ENCODE measurements at places on chromosomes 6 and 20. TPM values are rescaled to one million over a fixed set of nuclear protein-coding genes. Genes with fewer than 3 reads are reported as not detected.

- H3K27ac ChIP-seq, result no peak overlapping the region
- no peaks in the 10 kb centered on the region for H3K36me3 ChIP-seq
- peak; percentile 71 for DNase-seq
- H3K27me3 ChIP-seq, result no peaks in the 10 kb centered on the region
- H3K4me3 ChIP-seq, result no peak overlapping the region
- H3K4me1 ChIP-seq, result no peaks in the 10 kb centered on the region
These were observed 92.6 kb downstream of the RNGTT start for GRCh38 chr6:88870717-88871330.

DNA sequence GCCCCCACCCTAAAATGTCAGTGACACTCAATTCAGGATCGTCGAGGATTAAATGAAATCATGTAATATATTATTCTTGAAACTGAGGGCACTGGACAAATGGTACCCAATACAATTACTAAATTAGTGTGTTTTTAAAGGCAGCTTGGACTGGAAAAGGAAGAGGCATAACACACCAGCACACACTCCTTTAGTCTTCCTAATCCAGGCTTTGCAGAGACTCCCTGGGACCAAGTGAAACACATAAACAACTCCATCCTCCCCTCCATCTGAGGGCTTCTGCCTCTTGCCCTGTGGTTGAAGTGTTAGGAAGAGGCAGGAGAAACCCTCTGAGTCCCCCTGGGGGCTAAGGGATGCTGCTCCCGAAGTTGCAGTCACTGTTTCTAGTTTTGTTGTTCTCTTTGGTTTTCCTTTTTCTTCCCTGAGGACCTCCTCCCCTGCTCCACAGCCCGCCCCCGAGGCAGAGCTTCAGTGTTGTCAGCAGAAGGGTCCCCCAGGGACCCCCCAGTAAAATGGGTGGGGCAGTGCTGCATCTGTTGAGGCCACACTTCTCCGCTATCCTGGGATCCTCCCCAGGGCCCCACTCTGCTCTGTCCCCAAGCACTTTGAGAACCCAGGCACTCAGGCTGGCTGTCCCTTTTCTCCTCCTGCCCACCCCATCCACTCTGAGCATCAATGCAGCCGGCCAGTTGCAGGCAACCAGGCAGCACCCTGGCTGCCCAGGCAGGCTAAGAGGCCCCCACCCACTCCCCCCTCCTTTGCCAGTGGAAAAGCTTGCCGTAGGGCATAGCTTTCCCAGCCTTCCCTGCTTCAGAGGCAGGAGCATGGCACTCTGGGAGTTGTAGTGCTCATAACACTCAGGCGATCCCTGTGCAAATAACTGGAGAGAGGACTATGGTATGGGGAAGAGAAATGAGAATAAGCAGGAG is 5.9 kb downstream of the TMEM63B start:
- peaks cover 25% of the 10 kb centered on the region for H3K4me1 ChIP-seq
- peak; percentile 71 for DNase-seq
- peak overlapping the region; percentile 27 for H3K4me3 ChIP-seq
- H3K27ac ChIP-seq, result peak overlapping the region; percentile 65

HRH3 gene
- total RNA-seq, result 1.7 TPM

- H3K27ac ChIP-seq, result no peak overlapping the region
- peaks cover 36% of the 10 kb centered on the region for H3K36me3 ChIP-seq
- peaks cover 26% of the 10 kb centered on the region for H3K4me1 ChIP-seq
- H3K4me3 ChIP-seq, result peak overlapping the region; percentile 86
- DNase-seq, result no peak
These were observed 1.2 kb downstream of the SYNCRIP start for GRCh38 chr6:85641522-85641896.

DNA sequence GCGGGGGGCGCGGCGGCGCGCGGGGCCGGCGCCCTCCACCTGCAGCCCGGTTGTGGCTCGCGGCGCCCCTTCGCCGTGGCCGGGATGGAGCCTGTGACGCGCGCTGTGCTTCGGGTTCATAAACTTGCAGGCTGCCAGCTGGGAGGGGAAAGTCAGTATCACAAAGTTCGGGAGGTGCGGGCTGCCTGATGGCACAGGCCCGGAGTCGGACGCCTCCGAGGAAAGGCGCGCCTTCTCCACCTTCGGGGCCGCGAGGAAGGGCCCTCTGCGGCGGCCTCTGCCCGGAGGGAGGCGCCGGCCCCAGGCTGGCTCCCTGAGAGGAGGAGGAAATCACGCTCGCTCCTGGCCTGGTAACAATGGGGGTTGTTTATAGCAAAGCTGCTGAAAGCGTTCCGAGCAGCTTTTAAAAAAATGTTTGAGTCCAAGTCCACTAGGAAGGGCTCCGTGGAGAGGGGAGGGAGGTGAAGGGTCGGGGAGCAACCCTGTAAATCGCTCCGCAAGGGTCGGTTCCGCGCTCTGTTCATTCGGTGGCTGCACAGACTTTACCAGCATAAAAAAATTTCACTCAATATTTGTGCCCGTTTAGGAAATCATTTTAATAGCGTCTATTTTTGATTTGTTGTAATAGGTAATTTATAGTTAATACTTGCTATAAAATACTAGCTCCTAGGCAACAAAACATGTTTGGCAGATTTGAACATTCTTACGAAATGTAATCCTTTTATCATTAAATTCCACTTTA is 1.0 kb downstream of the AFDN start:
- H3K4me3 ChIP-seq, result peak overlapping the region; percentile 81
- peak overlapping the region; percentile 33 for H3K27ac ChIP-seq
- H3K36me3 ChIP-seq, result peaks cover 3% of the 10 kb centered on the region

FOXF2 gene
- total RNA-seq, result not detected

DNA sequence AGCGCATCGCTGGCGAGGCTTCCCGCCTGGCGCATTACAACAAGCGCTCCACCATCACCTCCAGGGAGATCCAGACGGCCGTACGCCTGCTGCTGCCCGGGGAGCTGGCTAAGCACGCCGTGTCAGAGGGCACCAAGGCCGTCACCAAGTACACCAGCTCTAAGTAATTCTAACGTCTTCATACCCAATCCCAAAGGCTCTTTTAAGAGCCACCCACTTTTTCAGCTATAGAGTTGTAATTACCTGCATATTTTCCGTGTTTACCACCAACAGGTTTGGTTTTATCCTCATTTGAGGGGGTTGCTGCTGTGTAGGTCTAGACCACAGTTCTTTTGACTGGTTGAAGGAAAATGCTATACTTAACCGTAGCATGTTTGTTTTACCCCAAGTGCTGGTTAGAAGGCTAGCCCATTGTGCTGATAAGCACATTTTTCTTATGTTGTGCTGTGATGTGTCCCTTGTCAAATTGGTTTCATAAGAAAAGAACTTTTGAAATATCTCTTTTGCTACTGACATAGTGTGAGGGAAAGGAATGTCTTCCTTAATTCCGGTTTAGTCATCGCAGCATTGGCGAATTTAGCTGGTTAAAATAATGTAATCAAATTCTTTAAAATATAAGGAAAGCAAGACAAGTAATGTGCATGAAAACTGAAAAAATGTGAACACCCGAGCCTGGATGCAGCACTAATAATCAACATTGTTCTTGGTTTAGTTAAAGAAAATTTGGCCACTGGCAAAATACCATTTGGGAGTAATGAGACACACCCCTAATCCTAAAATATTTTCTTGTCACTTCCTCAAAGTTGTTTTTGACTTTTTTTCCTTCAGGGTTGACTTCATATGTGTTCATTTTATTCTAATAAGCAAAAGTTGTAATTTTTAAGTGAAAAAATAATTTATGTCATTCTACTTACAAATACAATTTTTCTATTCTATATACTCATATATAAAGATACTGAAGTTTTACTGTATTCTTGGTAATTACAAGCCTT is 112.8 kb downstream of the HFE start:
- peak overlapping the region; percentile 82 for H3K4me3 ChIP-seq
- H3K27me3 ChIP-seq, result no peaks in the 10 kb centered on the region
- H3K4me1 ChIP-seq, result peaks cover 33% of the 10 kb centered on the region
- peak overlapping the region; percentile 76 for H3K27ac ChIP-seq
- H3K36me3 ChIP-seq, result no peaks in the 10 kb centered on the region

DNA sequence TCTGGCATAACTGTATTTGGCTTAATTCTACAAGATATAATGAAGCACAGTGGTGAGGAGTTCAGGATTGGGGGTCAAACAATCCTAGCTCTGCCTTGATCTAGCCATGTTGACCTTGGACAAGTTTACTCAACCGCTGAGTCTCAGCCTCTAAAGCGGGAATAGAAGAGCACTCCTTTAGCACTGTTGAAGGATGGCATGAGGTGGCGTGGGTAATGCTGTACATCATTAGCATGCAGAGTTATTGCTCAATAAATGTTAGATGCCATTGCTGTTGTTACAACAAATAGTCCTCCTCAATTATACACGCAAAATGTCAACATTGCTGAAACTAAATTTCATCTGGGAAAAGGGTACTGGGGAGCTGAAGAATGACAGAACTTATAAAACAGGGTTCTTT is 78.6 kb downstream of the KIF13A start:
- no peak for DNase-seq
- H3K36me3 ChIP-seq, result no peaks in the 10 kb centered on the region
- no peaks in the 10 kb centered on the region for H3K27me3 ChIP-seq
- no peak overlapping the region for H3K4me3 ChIP-seq
- H3K4me1 ChIP-seq, result peaks cover 11% of the 10 kb centered on the region
- H3K27ac ChIP-seq, result no peak overlapping the region

DNA sequence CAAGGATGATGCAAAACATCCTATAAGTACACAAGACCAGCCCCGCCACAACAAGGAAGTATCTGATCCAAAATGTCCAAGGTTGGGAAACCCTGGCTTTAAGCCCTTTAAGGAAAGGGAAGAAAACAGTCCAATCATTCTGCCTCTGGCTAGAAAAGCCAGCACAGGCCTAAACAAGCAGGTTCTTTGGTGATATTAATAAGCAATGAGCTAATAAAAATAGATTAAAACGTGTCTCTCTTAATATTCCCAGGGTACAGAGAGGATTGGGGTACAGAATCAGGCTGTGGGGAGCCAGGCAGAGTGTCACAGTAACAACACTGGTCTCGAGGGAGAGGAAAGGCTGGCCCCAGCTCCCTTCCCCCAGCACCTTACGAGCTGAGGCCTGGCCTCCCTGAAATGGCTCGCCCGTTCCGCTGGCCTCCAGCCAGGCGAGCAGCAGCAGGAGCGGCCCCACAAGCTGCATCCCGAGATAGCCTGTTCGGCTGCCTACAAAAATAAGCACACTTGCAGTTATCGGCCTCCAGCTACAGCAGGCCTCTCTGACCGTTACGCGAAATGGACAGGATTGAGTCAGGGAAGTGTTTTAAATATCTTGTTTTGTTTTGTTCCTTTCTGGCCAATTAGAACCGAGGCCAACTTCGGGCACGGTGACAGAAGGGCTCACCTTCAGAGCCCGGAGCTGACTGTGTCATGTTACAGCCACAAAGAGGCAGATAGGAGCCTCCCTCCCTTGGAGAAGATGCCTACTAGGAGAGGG is 4.0 kb upstream of the ZMYND8 start:
- DNase-seq, result peak; percentile 94
- peak overlapping the region; percentile 98 for H3K27ac ChIP-seq
- H3K36me3 ChIP-seq, result no peaks in the 10 kb centered on the region
- no peaks in the 10 kb centered on the region for H3K27me3 ChIP-seq

Data from neural progenitor cell (in vitro differentiated cells).